ENCODE measurements at places on chromosomes 13 and 19.

GRCh38 chr19:507286-508203, at the start of gene TPGS1:
TSS of gene TPGS1 (plus strand) at chr19:507497. CDS start at chr19:507507, 10 bp downstream.
- DNase-seq = peak; percentile 96
- H3K36me3 ChIP-seq = peaks cover 5% of the 10 kb centered on the region
- H3K4me1 ChIP-seq = peaks cover 62% of the 10 kb centered on the region
- H3K4me3 ChIP-seq = peak within 1 kb of the TSS; percentile 79
- peak within 1 kb of the TSS; percentile 97 for H3K27ac ChIP-seq
- no peaks in the 10 kb centered on the region for H3K27me3 ChIP-seq

- H3K4me1 ChIP-seq = no peaks in the 10 kb centered on the region
- H3K27ac ChIP-seq = no peak overlapping the region
- H3K27me3 ChIP-seq = no peaks in the 10 kb centered on the region
- H3K4me3 ChIP-seq = no peak overlapping the region
- no peak for DNase-seq
Measured at GRCh38 chr13:78620936-78621470, 17.7 kb upstream of the POU4F1 start.

DNA sequence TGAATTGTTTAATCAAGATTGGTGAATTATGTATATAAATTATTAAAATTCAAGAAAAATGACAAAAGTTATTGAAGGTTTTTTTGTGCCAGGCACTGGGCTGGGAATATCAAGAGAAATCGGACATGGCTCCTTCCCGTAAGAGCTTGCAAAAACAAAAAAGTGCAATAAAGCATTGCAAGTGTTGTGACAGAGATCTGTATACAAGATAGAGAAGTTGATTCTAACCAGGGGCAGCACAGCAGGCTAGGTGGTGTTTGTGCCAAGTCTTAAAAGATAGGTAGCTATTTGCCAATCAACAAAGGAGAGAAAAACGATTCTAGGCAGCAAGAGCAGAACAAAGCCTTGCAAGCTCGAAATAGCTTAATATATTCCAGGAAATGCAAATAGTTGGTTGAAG, 123.7 kb upstream of the WASF3 start:
- no peak for DNase-seq
- H3K27me3 ChIP-seq = no peaks in the 10 kb centered on the region
- no peaks in the 10 kb centered on the region for H3K4me1 ChIP-seq

GRCh38 chr13:76937281-76937820, 11.0 kb upstream of the ACOD1 start:
- no peak overlapping the region for H3K4me3 ChIP-seq
- no peaks in the 10 kb centered on the region for H3K36me3 ChIP-seq
- H3K4me1 ChIP-seq = no peaks in the 10 kb centered on the region
- no peaks in the 10 kb centered on the region for H3K27me3 ChIP-seq
- H3K27ac ChIP-seq = no peak overlapping the region
- no peak for DNase-seq

- H3K4me1 ChIP-seq = no peaks in the 10 kb centered on the region
- no peaks in the 10 kb centered on the region for H3K27me3 ChIP-seq
- H3K4me3 ChIP-seq = no peak overlapping the region
Measured at GRCh38 chr13:34258646-34259386, 440.9 kb downstream of the RFC3 start.

GRCh38 chr19:38209671-38210457, 14.2 kb downstream of the DPF1 start:
- H3K4me3 ChIP-seq = no peak overlapping the region
- H3K27ac ChIP-seq = no peak overlapping the region
- peaks cover 14% of the 10 kb centered on the region for H3K4me1 ChIP-seq
- no peak for DNase-seq
- H3K27me3 ChIP-seq = peaks cover 18% of the 10 kb centered on the region
- H3K36me3 ChIP-seq = no peaks in the 10 kb centered on the region

DNA sequence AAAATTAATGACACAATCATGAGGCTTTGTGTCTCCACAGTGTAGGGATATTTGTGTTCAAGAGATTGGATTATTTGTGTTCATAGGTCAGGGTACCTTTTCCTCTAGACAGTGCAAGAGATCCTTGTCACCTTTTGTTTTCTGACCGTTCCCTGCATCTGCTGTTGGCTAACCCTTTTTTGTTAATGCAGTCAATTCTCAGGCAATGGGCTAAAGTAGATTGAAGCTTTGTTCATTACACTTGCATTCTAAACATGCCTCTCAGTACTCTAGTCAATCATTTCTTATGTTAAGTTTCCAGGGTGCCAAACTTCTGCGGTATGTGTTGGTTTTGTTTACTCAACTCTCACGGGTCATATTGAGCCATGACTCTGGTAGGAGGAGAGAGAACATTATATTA, 1.8 kb upstream of the MED4 start:
- H3K4me1 ChIP-seq = peaks cover 31% of the 10 kb centered on the region
- no peak overlapping the region for H3K4me3 ChIP-seq
- H3K36me3 ChIP-seq = 0 out of 2 replicates have a peak, but pooled peaks cover 4% of the 10 kb centered on the region
- H3K27me3 ChIP-seq = no peaks in the 10 kb centered on the region
- DNase-seq = no peak

GRCh38 chr13:59494151-59494550, 669.6 kb downstream of the DIAPH3 start:
- H3K27me3 ChIP-seq = no peaks in the 10 kb centered on the region
- no peak for DNase-seq
- H3K36me3 ChIP-seq = no peaks in the 10 kb centered on the region
- H3K4me3 ChIP-seq = no peak overlapping the region

GRCh38 chr13:31611214-31611613, 128.1 kb upstream of the RXFP2 start:
- H3K36me3 ChIP-seq = no peaks in the 10 kb centered on the region
- no peak for DNase-seq

GRCh38 chr19:16117594-16118033, 5.9 kb downstream of the RAB8A start:
- DNase-seq = no peak
- H3K4me3 ChIP-seq = no peak overlapping the region
- H3K27me3 ChIP-seq = no peaks in the 10 kb centered on the region
- no peak overlapping the region for H3K27ac ChIP-seq
- H3K4me1 ChIP-seq = peaks cover 28% of the 10 kb centered on the region

DNA sequence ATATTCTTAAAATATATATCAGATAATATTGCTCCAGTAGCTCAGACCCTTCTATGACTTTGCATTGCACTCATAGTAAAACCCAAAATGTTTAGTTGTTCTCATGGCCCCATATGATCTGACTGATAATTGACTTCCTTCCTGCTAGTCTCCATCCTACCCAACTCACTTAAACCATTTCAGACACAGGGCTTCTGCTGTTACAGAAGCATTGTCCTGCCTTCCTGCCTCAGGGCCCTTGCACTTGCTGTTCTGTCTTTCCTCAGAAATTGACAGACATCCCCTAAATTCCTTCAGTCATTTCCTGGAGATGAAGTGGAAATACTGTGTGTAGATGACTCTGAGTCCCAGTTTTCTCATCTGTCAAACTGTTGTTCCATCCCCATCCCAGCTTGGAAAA, 19.7 kb downstream of the FBXL12 start:
- H3K4me3 ChIP-seq = no peak overlapping the region
- no peak for DNase-seq
- peaks cover 11% of the 10 kb centered on the region for H3K4me1 ChIP-seq
- H3K27me3 ChIP-seq = no peaks in the 10 kb centered on the region

DNA sequence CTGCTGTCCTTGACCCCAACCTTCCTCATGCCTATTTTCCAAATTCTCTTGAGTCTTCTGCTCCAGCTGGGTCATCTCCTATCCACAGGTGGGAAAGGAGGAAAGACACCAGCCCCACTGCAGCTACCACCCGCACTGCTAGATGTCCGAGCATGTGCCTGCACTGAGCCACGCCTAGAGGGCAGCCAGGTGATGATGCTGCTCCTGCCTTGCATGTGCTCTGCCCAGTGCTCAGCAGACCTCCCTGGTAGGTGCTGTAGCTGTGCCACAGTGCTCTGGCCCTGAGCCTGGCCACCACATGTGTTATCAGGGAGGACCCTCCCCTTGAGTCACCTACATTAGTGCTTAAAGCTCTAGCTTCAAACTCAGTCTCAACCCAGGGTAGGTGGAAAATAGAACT, 6.9 kb upstream of the CYSLTR2 start:
- no peak overlapping the region for H3K4me3 ChIP-seq
- no peak overlapping the region for H3K27ac ChIP-seq
- no peaks in the 10 kb centered on the region for H3K4me1 ChIP-seq
- no peak for DNase-seq
- no peaks in the 10 kb centered on the region for H3K27me3 ChIP-seq

DNA sequence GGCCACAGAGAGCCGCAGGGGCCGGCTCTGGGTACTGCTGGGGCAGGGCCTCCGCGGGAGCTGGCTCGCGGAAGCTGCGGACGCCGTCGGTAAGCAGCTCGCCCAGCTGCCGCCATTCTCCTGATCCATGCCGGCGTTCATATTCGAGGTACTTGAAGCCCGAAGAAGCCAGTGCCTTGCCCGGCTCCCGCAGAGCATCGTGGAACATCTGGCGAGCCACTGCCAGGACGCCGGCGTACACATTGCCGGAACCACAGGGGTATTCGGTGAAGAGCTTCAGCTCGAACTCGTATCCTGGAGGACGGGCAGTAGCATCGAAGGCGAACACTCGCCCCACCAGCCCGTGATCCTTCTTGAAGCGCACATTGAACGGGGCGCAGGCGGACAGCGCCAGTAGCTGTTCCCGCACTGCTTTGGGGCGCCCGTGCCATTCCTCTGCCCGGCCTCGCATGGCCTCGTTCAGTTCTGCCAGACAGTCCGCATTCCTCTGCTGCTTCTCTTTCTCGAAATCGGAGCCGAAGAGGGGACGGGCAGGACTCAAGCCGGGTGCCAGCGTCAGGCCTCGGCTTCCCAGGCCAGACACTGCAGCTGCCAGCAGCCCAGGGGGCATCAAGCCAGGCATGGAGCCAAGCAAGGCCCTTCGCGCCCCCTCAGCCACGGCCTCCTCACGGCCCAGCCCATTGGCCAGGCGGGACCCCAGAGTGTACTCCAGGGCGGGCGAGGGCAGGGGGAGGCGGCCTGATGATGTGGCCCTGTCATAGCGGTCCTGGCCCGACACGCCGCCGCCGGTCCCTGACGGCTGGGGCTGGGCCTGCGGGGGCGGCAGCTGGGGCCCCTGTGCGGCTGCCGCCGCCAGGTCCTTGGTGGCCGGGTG, 1.0 kb downstream of the IRF2BP1 start:
- H3K4me3 ChIP-seq = peak overlapping the region; percentile 78
- peak overlapping the region; percentile 84 for H3K27ac ChIP-seq
- H3K36me3 ChIP-seq = peaks cover 29% of the 10 kb centered on the region
- H3K4me1 ChIP-seq = peaks cover 37% of the 10 kb centered on the region

GRCh38 chr13:110307767-110308655, 927 bp downstream of the COL4A2 start:
- H3K4me3 ChIP-seq = no peak overlapping the region
- DNase-seq = no peak

- no peak overlapping the region for H3K4me3 ChIP-seq
- H3K4me1 ChIP-seq = no peaks in the 10 kb centered on the region
- DNase-seq = no peak
Measured at GRCh38 chr13:92941167-92941566, 285.4 kb upstream of the GPC6 start.

- peak overlapping the region; percentile 56 for H3K4me3 ChIP-seq
- peaks cover 5% of the 10 kb centered on the region for H3K27me3 ChIP-seq
- H3K4me1 ChIP-seq = peaks cover 30% of the 10 kb centered on the region
- peak overlapping the region; percentile 72 for H3K27ac ChIP-seq
- DNase-seq = no peak
- H3K36me3 ChIP-seq = no peaks in the 10 kb centered on the region
Measured at GRCh38 chr13:45416516-45417128, 1.6 kb downstream of the SLC25A30 start.

GRCh38 chr13:100522618-100523309, 65.8 kb downstream of the GGACT start:
- H3K4me1 ChIP-seq = no peaks in the 10 kb centered on the region
- no peaks in the 10 kb centered on the region for H3K27me3 ChIP-seq
- H3K4me3 ChIP-seq = no peak overlapping the region
- no peak overlapping the region for H3K27ac ChIP-seq

- H3K27ac ChIP-seq = no peak overlapping the region
- H3K36me3 ChIP-seq = no peaks in the 10 kb centered on the region
- peaks cover 26% of the 10 kb centered on the region for H3K4me1 ChIP-seq
- H3K4me3 ChIP-seq = no peak overlapping the region
- peak; percentile 71 for DNase-seq
Measured at GRCh38 chr19:8575467-8575997, 1.7 kb downstream of the MYO1F start.

DNA sequence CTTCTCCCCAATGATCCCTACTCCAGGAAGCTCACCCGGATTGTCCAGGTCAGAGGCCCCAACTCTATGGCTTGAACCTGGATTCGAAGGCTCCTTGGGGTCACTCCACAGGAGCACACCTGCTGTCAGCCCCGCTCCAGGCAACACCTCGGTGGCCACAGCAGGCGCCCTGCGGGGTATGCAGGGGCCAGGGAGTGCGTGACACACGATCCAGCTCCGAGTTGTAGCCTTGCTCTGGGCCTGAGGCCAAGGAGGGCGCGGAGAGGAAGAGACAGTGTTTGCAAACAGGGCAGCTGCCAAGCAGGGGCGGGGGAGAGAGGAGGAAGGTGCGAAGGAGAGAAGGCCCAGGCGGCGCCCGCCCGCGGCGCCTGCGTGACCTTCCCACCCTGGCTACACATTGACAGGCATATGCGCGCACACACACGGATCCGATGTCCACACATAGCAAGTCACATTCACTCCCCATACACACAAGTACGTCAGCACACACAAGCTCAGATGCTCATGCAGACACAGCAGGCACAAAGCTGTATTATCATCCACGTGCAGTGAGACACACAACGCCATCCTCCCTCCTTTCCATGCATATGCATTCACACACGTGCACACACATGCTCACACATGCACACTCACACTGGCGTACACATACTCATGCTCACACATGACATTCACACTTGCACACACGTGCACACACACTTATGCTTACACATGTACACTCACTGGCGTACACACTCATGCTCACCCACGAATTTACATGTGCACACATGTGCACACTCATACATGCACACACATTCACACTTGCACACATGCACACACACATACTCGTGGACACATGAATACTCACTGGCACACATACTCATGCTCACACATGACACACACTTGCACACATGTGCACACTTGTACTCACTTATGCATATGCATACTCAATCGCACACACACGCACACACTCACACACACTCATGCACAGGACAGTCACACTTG, 10.4 kb downstream of the SBK2 start:
- H3K4me1 ChIP-seq = no peaks in the 10 kb centered on the region
- no peaks in the 10 kb centered on the region for H3K36me3 ChIP-seq
- DNase-seq = no peak
- H3K4me3 ChIP-seq = no peak overlapping the region

- no peak for DNase-seq
- H3K4me3 ChIP-seq = no peak overlapping the region
- H3K36me3 ChIP-seq = no peaks in the 10 kb centered on the region
- H3K27ac ChIP-seq = no peak overlapping the region
- no peaks in the 10 kb centered on the region for H3K27me3 ChIP-seq
Measured at GRCh38 chr13:112940236-112940635, 28.8 kb upstream of the MCF2L start.

- no peaks in the 10 kb centered on the region for H3K36me3 ChIP-seq
- no peak overlapping the region for H3K27ac ChIP-seq
- no peak overlapping the region for H3K4me3 ChIP-seq
Measured at GRCh38 chr19:21210037-21210621, 68.3 kb downstream of the ZNF431 start.

Measured in DND-41 (cell line).